ENCODE measurements at places on chromosomes 7 and 10.

DNA sequence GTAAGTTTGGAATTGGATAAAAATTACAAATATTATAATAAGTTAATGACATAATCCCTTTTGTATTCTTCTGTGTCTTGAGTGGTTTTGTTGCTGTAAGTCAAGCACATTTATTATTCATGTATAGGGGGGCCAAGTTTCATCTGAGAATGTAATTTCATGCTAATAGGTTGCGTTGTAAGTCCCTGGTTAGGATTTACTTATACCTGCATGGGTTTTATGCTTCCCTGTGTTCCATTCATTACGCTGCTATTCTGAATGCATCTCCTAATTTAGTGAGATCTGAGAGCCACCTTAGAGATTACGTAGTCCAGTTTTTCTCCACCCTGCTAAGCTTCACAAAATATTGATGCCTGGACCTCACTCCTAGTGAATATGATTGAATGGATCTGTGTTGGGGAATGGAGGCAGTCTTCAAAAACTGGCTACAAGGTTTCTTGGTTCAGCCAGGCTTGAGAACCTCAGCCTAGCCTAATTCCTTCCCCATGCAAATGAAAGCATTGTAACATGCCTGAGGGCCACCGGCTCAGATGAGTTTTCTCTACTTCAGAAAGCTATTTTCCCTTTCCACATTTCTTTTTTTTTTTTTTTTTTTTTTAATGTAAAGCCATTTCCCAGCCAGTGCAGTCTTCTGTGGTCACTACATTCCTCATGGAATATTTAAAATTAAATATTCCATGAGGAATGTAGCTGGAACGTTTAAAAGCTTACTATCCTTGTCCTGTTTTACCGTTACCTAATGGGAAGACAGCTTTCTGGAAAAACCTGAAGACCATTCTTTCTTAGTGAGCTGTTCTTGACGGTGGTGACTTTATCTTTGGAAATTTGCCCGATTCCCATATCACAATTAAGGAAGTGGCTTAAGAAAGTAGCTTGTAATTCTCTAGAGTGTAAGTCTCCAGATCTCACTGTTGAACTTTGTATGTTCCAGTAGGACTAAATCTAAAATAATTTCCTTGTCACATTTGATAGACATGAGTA is 16.0 kb downstream of the PAPSS2 start:
- DNase-seq: no peak

GRCh38 chr7:63040966-63041610 is 957.6 kb upstream of the ZNF722 start:
- no peak for DNase-seq

GRCh38 chr7:130853503-130854279 is 119.7 kb upstream of the KLF14 start:
- no peak for DNase-seq

GRCh38 chr10:19803676-19804075 is 12.6 kb upstream of the PLXDC2 start:
- DNase-seq: no peak

DNA sequence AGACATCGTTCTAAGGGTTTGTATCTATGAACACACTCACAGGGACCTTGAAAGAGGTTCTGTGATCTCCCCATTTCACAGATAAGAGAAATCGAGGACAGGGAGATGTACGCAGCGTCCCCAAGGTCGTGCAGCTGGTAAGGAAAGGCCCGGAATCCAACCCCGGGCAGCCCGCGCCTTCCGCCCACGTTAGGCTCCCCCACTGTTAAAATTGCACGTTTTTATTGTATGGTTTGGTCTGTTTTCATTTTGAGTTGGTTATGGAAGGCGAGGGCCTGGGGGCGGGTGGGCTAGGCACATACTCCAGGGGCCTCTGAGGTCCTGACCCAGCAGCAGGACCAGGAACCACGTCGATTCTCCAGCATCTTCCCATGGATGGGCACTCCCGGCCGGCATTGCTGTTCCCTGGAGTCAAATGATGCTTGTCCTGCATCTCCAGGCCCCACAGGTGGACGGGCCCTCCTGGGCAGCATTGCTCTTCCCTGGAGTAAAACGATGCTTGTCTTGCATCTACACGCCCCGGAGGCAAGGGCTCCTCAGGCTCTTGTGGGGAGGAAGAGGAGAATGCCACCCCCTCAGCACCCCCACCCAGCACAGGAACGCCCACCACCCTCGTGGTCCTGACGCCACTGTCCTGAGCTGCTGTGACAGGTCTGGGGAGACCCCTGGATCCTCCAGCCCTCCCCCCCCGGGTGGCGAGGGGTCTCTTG is 65.9 kb downstream of the PDGFA start:
- no peak for DNase-seq

GRCh38 chr10:89702121-89702480 is 711 bp downstream of the KIF20B start:
- peak; percentile 10 for DNase-seq

DNA sequence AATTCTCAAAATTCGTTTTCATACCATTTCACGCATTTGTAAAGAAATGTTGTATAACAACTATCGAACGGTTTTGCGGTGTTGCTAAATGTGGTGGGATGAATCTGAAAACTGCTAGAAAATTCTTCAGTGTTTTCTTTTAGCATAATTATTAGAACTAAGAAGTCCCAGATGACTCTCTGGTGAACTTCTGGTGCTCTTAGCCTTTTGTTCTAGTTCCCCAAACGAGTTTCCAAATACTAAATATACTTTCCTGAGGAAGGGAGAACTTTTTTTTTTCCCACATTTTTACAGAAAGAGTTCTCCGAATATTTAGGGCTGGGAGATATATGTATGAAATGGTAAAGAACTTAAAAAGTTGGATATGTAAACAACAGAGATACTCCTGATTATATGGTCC is 82.5 kb downstream of the ICA1 start:
- no peak for DNase-seq

GRCh38 chr7:691361-692045 is 35.0 kb upstream of the DNAAF5 start:
- DNase-seq: no peak

DNA sequence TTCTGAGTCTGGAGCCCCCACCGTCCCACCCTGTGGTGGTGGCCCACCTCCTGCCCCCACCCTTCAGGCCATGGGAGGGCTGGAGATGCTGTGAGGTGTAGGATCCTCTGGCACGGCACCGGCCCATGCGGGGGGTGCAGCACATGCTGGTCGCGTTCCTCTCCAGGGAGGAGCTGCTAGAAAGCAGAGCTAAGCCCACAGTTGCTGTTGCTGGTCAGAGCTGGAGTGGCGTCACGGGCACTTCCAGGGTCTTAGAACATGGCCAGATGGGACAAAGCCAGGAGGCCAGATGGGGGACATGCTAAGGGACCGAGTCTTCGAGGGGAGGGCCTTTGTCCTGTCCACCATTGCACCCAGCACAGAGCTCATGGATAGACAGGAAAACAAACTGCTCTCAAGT is 21.6 kb downstream of the AGAP3 start:
- DNase-seq: no peak

GRCh38 chr10:33129141-33129995 is 171.3 kb upstream of the ITGB1 start:
- DNase-seq: no peak

DNA sequence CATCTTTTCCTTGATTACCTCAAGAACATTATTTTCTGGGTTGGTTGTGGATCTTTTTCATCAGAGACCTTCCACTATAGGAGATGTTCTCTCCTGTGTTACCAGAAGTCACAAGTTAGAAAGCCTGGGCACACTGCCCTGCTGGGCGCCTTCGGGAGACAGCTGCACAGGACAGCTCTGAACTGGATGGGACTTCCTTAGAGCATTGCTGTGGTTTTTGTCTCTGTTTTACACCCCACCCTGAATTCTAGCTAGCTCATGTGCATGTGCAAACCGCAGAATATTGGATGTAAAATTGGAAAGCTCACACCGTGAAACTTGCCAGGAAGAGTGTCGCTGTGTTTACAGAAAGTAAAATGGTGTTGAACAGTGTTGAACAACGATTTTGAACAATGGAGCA is 54.4 kb upstream of the SEC61G start:
- no peak for DNase-seq

DNA sequence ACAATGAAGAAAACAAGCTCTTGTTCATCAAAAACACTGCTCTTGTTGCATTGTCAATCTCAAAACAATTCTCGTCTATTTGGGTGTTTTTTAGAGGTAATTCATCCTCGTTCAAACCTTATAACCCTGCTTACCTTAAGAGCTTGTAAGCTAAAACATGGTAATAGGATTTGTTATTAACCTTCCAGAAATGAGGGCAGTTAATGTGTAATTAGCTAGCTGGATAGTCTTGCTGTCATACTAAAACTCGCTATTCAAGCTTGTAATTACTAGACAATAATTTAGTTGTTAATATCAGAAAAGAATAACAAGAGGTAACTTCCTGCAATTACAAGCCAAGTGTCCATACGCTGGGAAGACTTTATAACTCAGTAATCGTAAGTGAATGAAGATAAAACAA is 101.6 kb downstream of the UBE2H start:
- DNase-seq: no peak

DNA sequence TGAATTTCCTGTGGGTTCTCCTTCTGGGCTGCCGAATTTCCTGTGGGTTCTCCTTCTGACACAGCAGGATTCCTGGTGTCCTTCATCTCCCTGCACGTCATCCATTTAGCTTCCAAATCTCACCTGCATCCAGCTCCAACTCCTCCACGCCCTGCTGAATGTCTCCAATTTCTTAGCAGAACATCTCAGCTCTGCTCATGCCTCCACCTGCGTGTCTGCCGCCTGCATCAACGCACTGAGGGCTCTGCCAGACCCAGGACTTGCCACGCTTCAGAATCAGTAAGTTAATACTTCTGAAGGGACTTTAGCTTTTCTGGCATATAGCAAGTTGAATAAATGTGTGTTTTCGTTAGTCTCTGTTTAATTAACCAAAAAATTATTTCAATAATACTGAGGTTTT is 31.1 kb upstream of the VIPR2 start:
- DNase-seq: no peak

DNA sequence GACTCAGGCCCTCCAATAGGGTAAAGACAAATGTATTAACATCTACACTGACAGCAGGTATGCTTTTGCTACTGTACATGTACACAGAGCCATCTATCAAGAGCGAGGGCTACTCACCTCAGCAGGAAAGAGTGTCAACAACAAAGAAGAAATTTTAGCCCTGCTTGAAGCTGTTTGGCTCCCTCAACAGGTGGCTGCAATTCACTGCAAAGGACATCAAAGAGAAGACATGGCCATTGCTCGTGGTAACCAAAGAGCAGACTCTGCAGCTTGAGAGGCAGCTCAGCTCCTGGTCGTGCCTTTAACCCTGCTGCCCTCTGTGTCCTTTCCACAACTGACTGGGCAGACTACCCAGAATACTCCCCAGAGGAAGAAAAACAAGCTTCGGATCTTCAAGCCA is 5.1 kb downstream of the AKR1B15 start:
- DNase-seq: peak; percentile 37

GRCh38 chr10:90857635-90858460 is at the start of gene HTR7:
Gene HTR7 (minus strand): TSS chr10:90858039. CDS start chr10:90857671, 368 bp downstream.
- DNase-seq: peak; percentile 77

- no peak for DNase-seq
Observed at GRCh38 chr7:138992052-138992531, 10.9 kb upstream of the KIAA1549 start.

DNA sequence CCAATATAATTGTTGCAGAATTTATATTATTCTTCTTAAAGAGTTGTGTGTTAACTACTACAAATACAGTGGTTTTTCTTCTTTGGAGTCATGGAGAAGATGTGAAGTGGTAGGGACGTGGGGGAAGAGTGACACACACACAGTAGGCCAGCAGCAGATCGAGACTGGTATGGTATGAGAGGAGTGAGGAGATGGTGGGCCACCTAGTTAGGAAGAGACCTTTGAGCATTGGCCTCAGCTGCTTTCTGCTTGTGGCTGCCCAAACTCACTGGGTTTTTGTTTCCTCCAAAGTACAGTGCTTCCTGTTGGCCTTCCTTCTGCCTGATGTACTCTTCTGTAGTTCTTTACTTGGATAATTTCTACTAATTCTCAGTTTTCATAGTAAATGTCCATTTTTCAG is 14.6 kb downstream of the VCL start:
- no peak for DNase-seq
